ENCODE measurements at places on chromosomes 4 and X.

GRCh38 chr4:74230902-74231499 lies 73.1 kb downstream of the MTHFD2L start:
- no peak for DNase-seq

DNA sequence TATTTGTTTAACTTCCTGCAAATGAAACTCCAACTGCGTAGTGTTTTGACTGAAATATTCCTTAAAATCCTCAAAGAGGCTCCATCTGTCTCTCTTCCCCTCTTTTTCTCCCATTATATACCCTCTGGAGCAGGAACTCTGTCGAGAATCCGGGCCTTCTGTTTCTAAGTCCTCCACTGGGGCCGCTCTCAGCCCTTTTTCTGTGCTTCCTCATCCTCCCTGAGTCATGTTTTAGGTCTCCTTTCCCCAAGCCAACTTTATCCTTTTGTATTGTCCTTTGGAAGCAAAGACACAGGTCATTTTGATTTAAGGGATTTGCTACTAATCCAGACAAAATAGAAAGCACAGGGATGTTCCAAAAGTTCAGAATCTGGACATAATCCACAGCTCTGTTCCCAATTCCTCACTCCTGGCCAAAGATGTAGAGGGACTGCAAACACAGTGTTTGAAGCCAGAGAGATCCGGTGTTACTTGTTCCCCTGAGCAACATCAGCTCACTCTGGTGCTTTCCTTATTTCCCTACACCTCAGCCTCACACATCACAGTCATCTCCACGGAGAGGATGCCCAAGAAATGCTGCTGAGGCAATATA lies 131.0 kb upstream of the KLF3 start:
- no peak for DNase-seq

DNA sequence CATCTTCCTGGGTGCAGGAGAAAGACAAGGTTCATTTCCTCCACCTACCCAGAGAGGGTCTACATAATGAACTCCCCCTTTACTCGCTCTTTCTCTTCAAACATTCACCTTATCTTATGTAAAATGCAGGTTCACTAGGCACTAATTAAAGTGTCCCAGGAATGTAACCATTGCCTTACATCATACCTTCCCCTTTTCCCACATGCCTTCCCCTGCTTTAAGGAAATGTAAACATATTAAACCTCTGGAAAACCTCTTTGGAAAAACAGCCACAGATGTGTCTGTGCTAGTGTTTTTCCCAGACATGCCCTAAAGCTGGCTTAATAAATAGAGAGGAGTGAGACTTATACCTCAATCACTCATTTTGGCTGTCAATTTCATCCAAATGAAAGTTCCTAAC lies 15.8 kb downstream of the TBC1D9 start:
- no peak for DNase-seq

DNA sequence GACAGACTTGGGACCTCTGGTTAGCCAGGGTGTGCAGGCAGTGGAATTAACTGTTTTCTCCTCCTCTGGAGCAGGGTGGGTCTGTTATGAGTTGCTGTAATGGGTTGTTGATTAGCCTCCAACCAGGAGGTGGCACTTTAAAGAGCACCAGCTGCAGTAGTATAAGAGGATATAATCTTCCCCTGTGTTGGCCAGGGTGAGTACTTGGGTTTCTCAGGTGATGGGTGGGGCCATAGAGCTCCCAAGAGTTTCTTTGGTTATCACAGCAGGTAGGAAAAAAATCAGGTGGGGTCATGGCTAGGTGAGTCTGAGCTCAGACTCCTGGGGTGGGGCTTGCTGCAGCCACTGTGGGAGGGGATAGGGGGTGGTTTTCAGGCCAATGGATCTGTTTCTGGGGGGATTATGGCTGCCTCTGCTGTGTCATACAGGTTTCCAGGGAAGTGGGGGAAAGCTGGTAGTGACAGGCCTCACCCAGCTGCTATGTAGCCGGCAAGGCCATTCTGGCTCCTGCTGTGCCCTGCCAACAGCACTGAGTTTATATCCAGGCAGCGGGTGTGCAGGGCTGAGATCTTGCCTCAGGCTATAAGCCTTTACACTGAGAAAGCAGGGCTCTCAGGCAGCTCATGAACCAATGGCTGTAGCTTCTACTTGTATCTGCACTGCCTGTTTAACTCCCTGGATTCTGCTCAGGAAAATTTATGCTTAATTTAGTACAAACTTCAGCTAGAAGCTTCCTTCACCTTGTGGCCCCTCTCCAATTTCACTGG lies 70.1 kb downstream of the CCNG2 start:
- DNase-seq, result no peak

GRCh38 chr4:41079881-41080560 lies 134.3 kb downstream of the APBB2 start:
- DNase-seq, result no peak

DNA sequence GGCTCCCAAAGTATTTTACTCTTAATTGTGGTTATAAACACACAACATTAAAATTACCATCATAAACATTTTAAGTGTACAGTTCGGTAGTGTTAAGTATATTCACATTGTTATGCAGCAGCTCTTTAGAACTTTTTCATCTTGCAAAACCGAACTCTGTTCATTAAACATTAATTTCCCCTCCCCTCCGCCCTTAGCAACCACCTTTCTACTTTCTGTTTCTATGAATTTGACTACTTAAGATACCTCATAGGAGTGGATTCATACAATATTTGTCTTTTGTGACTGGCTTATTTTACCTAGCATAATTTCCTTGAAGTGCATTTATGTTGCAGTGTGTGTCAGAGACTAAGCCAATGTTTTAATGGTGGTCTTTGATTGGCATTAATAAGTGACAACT lies 32.6 kb downstream of the IL13RA1 start:
- DNase-seq, result no peak

DNA sequence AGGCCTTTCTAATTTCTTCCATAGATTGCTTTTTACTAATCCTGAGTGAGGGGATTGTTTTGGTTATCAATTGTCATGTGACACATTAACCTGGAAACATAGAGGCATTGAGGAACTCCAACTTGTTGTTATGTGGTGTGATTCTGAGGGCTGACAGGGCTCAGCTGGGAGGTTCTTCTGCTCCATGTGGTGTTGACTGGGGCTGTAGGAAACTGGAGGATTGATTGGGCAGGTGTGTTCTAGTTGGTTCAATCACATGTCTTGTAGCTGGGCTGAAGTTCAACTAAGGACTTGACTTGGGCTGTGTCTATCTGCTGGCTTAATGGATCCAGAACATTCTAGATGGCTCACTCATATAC lies 10.8 kb upstream of the CRLF2 start:
- DNase-seq, result no peak
